ENCODE measurements at places on chromosomes 6 and 20.

DNA sequence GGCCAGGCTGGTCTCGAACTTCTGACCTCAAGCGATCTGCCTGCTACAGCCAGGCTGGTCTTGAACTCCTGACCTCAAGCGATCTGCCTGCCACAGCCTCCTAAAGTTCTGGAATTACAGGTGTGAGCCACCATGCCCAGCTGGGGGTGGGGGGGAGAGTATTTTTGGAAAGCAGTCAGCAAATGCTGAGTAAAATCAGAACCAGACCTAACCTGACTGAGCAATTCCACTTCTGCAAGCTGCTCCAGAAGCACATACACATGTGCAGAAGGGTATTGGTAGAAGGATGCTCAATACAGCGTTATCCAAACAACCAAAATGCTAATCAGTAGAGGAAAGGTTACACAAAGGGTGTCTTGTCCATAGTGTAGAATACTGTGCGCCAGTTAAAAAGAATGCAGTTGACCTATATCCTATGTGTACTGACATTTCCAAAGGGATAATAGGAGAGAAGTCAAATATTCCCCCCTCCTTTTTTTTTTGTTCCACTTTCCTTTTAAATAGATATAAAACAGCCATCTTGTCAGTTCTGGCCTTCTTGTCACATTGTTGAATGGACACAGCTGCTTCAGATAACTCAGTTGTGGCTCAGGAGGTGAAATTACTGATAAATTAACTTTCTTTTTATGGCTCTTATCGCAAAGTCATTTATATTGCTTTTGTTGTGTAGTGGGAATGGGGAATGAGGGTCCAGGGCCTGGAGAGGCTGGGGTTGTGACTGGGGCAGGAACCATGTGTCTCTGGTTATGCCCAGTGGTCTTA is 74.6 kb downstream of the DTD1 start:
- DNase-seq, result no peak

GRCh38 chr6:28811873-28812272 is 111.9 kb downstream of the TRIM27 start:
- no peak for DNase-seq

- DNase-seq, result no peak
Measured at GRCh38 chr20:49804364-49804763, 8.3 kb upstream of the SLC9A8 start.

DNA sequence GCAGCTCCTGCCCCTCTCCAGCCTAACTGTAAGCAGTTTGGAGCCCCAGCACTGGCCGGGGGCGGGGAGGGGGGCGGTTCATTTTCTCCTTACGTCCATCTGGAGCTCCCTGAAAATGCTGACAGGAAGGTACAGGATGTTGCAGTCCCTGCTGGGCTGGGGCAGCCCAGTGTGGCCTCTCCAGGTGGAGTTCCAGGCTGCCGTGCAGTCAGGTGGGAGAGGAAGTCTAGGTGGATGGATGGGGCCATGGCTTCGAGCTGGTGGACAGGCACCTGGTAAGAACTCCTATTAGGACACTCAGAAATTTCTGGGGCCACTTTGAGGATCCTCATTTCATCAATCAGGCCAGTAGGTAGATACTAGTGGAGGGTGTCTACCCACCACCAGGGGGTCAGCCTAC is 295.2 kb downstream of the CDH26 start:
- DNase-seq, result no peak

DNA sequence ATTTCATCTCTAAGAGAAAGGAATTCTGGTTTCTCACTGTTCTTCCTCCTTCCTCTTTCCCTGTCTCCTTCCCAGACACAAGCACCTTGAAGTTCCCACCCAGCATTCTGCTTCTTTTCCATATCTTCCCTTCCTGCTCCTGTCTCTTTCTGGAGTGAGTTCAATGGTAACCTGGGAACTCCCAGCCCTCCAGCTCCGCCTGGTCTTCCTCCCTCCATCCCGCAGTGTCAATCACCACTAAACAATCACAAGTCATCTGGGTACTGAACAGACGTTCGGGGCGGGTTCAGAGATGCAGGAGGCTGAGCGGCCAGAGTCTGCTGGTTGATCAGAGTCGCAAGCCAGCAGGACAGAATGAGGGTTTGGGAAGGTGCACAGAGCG is 7.7 kb downstream of the TTBK1 start:
- no peak for DNase-seq

GRCh38 chr6:88702956-88703556 is 260.4 kb downstream of the RNGTT start:
- DNase-seq, result no peak

- DNase-seq, result no peak
Measured at GRCh38 chr6:14079433-14079832, 38.1 kb upstream of the CD83 start.

DNA sequence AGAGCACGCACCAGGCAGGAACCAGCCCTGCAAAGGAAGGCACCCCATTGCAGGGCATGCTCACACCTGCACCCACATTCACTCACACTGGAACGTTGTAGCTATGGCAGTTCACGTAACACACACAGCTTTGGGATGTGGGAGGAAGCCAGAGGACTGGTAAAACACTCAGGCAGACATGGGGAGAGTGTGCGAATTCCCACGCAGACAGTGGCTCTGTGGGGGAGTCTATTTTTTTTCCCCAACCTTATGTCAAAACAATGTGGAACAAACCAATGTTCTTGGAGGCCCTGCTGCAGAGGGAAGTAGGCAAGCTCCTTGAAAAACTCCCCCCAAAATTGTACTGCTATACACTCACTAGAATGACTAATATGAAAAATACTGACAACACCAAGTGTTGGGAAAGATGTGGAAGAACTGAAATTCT is 91.0 kb downstream of the PPP1R14C start:
- no peak for DNase-seq

GRCh38 chr6:132780770-132781371 is 17.6 kb downstream of the SLC18B1 start:
- DNase-seq, result no peak

- DNase-seq, result no peak
Measured at GRCh38 chr6:149221774-149222070, 95.8 kb upstream of the TAB2 start.

- no peak for DNase-seq
Measured at GRCh38 chr20:46317685-46318177, 9.4 kb upstream of the CDH22 start.

- DNase-seq, result no peak
Measured at GRCh38 chr6:41446907-41447545, 99.2 kb upstream of the FOXP4 start.

- DNase-seq, result no peak
Measured at GRCh38 chr6:48511378-48511777, 400.4 kb upstream of the PTCHD4 start.

- no peak for DNase-seq
Measured at GRCh38 chr20:55782912-55783253, 222.4 kb downstream of the CBLN4 start.

GRCh38 chr6:108174371-108175175 is 8.8 kb downstream of the NR2E1 start:
- no peak for DNase-seq

- no peak for DNase-seq
Measured at GRCh38 chr6:165926378-165926777, 241.3 kb downstream of the TBXT start.

DNA sequence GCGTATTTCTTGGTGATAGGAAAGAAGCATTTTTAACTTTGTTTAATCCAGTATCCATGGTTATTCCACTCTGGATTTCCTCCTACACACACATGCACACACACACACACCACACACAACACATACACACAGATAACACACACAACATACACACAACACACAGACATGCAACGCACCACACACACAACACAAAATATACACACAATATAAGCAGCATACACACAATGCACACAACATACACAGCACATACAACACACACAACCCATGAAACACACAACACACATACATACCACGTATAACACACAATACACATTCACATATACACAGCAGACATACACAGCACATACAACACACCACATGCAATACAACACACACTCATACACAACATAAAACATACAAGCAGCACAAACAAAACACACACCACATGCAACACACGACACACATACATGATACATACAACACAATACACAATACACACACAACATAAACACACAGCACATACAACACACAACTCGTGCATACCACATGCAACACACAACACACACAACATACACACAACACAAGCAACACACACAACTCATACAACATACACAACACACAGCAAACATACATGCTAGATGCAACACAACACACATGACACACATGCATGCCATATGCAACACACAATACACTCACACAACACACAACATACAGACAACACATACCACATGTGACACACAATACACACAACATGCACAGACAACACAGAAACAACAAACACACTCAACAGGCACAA is 13.0 kb downstream of the TTLL2 start:
- no peak for DNase-seq

DNA sequence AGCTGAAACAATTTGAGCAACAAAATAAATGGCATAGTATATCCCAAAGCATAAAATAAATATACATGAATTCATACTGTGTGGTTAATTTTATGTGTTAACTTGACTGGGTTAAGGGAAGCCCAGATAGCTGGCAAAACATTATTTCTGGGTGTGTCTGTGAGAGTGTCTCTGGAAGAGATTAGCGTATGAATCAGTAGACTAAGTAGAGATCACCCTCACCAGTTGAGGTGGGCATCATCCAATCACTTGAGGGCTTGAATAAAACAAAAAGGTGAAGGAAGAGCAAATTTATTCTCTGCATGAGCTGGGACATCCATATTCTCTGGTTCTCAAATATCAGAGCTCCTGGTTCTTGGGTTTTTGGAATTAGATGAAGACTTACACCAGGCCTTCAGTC is 17.9 kb downstream of the SLC22A16 start:
- no peak for DNase-seq

- no peak for DNase-seq
Measured at GRCh38 chr20:57439432-57439831, 48.2 kb downstream of the RBM38 start.

DNA sequence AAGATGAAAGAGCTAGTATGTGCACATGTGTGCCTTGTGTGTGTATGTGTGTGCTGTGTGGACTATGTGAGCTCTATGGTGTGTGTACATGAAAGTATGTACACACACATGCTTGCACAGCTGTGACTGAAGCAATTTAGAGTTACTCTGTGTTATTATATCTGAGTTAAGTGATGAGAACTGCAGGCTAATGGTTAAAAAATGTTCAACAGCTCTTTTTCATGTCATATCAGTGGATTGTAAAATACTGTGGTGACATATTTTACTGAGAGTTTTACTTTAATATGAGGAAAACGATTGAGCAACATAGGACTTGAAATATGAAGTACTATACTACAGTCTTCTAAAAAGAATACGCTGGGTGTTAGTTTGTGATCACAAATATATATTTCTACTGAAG is 195.7 kb upstream of the KCNK16 start:
- DNase-seq, result no peak

DNA sequence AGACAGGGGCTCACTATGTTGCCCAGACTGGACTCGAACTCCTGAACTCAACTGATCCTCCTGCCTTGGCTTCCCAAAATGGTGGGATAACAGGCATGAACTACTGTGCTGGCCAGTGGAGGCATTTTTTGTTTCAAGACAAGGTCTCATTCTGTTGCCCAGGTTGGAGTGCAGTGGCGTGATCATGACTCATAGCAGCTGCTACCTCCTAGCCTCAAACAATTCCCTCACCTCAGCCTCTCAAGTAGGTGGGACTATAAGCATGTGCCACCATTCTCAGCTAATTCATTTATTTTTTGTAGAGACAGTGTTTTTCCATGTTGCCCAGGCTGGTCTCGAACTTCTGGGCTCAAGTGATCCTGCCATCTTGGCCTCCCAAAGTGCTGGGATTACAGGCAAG is 17.2 kb downstream of the ENPP3 start:
- DNase-seq, result no peak

DNA sequence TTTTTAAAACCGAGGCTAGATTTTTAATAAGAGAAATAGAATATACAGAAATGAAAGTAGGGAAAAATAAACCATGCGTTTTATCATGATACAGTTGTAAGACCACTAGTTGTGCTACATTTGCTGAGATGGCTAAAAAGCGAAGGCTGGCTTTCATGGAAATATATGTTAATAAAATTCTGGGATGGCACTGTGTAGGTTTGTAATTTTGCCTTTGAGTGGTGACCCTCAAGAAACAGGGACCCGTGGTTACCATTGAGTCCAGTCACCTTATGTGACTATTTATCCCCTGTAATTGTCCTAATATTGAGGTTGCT is 233.8 kb downstream of the ARHGAP18 start:
- no peak for DNase-seq

DNA sequence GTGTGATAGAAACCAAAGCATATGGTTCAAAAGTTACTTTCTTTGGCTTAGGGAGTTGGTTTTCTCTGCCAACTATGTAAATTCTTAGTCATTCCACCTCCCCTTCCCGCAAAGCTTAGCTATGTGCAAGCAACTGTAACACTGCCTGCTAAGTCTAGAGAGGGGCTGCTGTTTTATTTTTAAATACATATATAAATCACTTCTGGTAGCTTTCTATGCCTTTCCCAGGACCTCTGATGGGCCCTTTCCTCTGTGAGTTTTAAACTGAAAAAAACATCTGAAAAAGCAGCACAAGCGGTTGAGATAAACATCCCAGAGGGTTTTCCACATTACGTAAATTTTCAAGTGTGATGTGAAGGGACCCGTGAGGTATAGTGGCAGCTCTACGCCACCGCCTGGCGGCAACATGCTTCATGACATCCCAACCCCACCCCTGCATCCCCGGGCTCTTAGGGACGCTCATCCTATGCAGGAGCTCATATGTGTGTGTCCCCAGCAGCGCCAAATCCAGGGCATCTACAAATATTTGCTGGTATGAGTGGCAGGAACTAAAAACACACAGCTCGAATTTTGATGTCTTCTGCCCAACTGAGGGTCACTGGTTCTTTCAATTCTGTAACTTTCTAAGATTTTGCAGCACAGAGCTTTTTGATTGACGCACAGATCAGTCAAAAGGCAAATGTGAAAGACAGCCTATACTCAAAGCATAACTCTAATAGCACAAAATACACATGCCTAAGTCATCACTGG is 12.7 kb downstream of the SAYSD1 start:
- no peak for DNase-seq

DNA sequence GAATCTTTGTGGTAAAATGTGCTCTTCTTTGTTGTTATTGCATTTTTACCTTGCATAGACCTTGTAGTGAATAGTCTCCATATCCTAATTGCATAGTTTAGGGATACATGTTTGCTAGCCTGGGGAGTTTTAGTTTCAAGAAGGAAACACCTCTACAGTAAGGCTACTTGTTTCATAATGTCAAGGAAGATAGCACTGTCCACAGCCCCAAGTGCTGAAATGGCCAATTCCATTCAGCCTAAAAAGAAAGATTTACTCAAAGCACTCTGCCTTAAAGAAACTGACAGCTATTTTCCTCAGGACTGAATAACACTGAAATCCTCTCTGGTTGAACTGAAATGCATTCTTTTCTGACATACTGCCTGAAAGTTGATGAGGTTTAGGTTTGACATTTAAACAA is 2.6 kb downstream of the HCRTR2 start:
- DNase-seq, result no peak
